Foreskin keratinocyte (primary cell): ENCODE measurements at places on chromosomes 11 and 22.

GRCh38 chr11:78189174-78189724 is 530 bp downstream of the USP35 start:
- no peak for DNase-seq

GRCh38 chr11:45930031-45930794 is 7.8 kb downstream of the LARGE2 start:
- peak; percentile 62 for DNase-seq

- DNase-seq = no peak
Measured at GRCh38 chr11:96783311-96783710, 393.5 kb downstream of the JRKL start.

DNA sequence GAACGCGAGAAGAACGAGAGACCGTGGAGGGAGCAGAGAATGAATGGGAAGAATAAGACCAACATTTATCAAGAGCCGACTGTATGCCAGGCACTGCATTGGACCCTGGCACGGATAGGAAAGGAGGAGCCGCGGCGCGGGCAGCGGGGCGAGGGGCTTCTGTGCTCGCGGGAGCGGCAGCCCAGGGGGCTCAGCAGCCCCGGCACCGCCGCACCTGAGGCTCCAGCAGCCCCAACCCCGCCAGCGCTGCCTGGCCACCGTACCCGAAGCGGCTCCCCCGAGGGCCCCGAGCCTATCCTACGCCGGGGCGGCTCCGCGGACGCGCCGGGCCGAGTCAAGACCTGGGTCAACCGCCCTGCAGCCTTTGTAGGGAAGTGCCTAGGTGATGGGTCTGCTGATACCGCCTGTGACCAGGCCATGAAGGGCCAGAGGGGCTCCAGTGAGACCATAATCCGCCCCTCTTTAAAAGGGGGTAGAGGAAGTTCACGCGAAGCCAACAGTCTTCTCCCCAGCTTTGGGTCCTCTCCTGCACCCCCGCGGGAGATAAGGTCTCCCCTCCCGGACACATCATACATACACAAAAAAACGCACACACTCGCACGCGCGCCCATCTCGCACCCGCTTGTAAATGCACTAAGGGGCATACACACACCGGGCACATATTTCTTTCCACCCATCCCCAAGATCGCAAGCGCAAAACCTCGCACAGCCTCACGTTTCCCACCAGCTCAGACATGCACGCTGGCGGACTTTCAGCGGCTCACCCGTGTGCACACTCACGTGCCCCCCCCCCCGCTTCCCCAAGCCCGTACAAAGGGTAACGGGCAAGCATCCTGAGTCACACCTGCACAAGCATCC is 935 bp upstream of the RTN4RL2 start:
- DNase-seq = no peak

- DNase-seq = peak; percentile 68
Measured at GRCh38 chr22:39212721-39213376, 31.9 kb downstream of the PDGFB start.

GRCh38 chr11:122494221-122494620 is 161.3 kb upstream of the UBASH3B start:
- no peak for DNase-seq

- DNase-seq = no peak
Measured at GRCh38 chr11:5235364-5236095, 1.2 kb upstream of the HBD start.

DNA sequence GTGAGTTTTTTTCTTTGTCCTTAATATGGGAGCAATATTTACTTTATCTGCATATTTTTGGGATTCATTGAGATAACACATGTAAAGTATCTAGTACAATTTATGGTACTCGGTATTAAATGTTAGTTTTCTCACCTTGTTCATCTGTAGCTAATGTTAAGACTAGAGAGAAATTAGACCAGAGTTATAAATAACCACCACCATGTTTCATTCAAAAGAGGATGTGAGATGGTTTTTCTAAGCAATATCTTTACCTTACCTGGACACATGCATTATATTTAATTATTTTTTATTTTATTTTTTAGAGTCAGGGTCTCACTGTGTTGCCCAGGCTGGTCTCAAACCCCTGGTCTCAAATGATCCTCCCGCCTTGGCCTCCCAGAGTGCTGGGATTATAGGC is 18.4 kb downstream of the ARHGAP42 start:
- no peak for DNase-seq

GRCh38 chr11:117992620-117993019 is 6.4 kb downstream of the IL10RA start:
- DNase-seq = no peak

DNA sequence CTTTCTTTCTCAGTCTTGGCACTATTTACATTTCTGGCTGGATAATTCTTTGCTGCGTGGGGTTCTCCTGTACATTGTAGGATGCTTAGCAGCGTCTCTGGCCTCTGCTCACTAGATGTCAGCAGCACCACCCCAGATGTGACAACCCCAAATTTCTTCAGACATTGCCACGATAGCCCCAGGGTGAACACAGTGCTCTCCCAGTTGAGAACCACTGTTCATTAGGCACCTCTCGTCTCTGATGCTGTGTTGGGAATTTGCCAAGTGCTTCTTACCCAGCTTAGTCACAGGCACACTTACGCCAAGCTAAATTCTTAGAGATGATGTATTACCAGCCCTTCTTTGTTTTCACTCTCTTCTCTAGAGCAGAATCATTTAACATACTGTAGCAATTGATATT is 9.4 kb downstream of the TRIM6 start:
- peak; percentile 91 for DNase-seq

- DNase-seq = no peak
Measured at GRCh38 chr22:28174509-28174908, 255.5 kb upstream of the PITPNB start.

DNA sequence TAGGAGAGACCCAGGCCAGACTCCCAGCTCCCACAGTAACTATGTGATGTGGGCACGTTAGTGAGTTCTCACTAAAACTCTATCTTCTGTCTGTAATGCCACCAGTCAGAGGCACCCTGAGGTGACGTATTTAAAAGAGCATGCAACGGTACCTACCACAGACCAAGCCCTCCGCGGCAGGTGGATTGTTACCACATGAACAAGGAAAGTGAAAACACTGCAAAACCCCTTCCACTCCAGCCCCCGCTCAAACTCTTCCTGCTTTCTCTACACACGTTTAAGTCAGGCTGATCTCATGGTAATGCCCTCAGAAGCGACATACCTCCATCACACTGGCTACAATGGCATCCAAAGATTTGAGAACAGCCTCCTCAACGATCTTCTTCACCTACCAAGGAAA is 36.7 kb downstream of the SERPIND1 start:
- DNase-seq = no peak

GRCh38 chr22:26322179-26322905 is 106.7 kb upstream of the ASPHD2 start:
- DNase-seq = peak; percentile 98

DNA sequence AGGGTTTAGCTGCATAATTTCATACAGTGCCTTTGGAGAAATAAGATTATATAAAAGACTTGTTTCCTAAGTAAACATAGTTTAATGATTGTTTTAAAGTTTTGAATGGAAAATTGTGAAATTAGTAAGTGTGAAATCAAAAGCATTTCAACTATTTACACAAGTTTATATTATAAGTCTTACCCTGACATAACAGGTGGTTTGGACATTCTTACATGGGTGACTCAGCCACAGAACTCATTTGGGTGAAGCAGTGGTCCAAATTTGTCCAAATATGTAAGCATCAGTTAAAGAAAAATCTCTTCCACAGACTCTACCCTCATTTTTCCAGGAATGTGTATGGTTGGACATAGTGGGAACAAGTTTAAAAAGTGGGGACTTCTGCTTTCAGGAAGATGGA is 68.0 kb downstream of the USP47 start:
- no peak for DNase-seq

GRCh38 chr22:36771356-36772063 is 4.4 kb downstream of the IFT27 start:
- no peak for DNase-seq

DNA sequence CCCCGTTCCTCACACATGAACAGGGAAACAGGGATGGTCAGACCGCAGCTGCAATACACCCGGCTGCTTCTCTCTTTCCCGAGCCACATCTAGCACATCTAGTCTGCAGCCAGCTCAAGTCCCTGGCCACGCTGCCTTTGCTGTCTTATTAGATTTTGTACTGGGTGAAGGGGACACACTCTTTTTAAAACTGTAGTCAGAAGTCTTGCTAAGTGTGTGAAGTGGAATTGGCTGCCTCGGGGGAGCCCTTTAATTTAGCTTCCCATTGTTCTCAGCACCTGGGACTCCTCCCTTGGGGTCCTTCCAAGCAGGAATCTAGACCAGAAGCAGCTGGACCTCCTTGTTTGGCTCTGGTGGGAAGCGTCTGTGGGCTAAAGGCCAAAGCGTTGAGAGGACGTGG is 420.0 kb downstream of the CTTN start:
- no peak for DNase-seq

DNA sequence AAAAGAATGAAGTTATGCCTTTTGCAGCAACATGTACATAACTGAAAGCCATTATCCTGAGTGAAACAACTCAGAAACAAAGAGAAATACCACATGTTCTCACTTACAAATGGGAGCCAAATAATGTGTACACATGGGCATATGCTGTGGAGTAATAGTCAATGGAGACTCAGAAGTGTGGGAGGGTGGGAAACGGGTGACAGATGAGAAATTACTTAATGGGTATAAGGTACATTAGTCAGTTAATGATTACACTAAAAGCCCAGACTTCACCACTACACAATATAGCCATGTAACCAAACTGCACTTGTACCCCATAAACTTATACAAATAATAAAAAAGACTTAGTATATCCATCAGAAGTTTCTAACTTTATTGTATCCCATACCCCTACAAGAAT is 674.1 kb upstream of the ARHGAP42 start:
- no peak for DNase-seq

DNA sequence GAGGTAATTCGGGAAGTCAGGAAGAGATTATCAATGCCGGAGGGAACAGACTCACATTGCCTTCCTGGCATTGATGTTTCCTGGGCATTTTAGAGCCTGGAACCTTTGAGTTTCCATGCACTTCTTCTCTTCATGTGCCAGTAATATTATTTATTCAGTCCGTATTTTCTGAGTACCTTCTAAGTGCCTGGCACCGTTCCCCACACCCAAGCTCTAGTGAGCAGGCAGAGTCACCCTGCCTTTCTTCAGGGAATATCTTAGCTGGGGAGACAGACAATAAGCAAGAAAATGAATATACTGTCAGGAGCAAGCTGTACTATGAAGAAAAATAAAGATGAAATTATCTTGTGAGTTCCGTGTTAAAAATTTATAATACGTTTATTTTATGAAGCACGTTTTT is 136.2 kb upstream of the SEZ6L start:
- DNase-seq = no peak

GRCh38 chr11:66844496-66845142 is 1.4 kb downstream of the RCE1 start:
- DNase-seq = no peak

DNA sequence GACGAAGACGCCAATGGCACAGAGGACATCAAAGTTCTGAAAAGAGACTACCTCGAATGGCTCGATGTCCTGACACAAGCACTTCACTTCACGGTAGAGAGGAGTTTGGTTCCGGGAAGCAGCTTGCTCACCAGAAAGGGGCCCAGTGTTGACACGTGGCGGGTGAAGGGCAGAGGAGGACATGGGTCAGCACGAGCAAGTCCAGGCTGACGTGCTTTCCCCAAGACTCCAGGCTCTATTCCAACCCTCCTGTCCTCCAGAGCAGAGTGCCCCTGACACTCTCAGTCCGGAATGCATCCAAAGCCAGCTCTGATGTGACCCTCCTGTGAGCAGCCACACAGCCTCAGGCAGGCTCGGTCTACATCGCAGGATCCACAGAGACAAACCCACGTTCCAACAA is 77.5 kb upstream of the BID start:
- DNase-seq = no peak

- no peak for DNase-seq
Measured at GRCh38 chr22:43308060-43308830, 34.9 kb downstream of the SCUBE1 start.

GRCh38 chr22:47598864-47599263 is 836.4 kb downstream of the TBC1D22A start:
- DNase-seq = no peak

- DNase-seq = no peak
Measured at GRCh38 chr11:2301631-2302305, at the start of the genes C11orf21 and TSPAN32. TSS of gene C11orf21 (minus strand) at chr11:2301918. CDS start at chr11:2301808, 110 bp downstream. TSS of gene TSPAN32 (plus strand) at chr11:2302013. CDS start at chr11:2302150, 137 bp downstream.

- DNase-seq = no peak
Measured at GRCh38 chr11:77449060-77449521, 24.8 kb downstream of the PAK1 start.

- DNase-seq = no peak
Measured at GRCh38 chr11:10438458-10438857, 16.6 kb upstream of the AMPD3 start.

DNA sequence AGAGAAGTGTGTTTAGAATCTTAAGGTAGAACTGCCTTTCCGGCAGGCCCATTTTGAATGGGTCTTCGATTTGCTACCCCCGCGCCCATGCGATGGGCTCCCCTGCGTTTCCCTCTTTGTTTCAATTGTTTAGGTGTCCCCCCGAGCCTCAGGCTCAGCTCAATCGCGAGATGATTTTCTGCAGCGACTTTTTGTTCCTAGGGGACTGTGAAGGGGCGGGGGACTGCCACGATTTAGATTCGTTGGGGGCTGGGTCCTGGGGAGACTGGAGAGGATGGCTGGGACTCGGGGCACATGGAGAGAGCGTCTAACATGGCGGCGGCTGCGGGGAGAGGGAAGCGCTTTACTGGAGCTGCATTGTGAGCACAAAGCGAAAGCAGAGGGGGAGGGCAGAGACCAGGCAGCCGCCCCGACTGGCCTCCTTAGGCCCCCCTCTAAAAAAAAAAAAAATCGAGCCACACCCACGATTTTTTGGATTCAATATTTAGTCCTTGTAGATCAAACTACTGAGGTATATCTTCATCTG is 1.7 kb downstream of the CAPRIN1 start:
- DNase-seq = no peak

DNA sequence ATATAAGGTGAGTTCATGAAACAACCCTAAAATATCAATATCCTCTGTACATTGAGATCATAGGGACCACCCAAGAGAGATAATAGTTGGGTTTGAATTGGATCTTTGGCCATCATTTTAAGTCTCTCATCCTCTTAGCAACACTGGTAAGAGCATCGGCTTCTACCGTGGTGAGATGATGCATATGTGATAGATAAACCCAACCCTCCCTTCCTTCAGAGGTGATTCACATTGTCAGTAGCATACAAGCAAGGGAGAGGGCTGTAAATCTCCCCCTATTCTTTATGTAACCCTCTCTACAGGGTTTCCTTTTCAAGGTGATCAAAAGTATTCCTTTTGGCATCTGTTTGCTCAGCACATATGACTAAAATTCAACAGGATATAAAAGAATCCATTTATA is 102.4 kb upstream of the MTMR2 start:
- no peak for DNase-seq

DNA sequence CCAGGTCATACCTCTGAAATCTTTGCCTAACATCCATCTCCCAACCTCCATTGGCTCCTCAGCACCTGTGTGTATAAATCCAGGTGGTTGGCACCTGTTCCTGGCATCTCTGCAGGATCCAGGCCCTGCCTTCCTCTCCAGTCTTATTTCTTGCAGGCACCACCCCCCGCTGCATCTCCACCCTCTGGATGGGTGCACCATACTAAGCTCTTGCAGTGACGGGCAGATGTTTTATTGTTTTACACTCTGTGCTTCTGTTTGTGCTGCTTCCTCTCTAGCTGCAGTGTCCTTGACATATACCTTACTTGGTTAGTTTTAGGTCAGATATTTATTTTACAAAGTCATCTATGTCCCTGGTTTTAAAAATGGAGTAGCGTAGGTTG is 102.6 kb downstream of the TBC1D22A start:
- DNase-seq = no peak
